ENCODE measurements at places on chromosomes 2 and 18.
A peak's percentile ranks its signal among the peaks of the same experiment; 100 is the strongest.

DNA sequence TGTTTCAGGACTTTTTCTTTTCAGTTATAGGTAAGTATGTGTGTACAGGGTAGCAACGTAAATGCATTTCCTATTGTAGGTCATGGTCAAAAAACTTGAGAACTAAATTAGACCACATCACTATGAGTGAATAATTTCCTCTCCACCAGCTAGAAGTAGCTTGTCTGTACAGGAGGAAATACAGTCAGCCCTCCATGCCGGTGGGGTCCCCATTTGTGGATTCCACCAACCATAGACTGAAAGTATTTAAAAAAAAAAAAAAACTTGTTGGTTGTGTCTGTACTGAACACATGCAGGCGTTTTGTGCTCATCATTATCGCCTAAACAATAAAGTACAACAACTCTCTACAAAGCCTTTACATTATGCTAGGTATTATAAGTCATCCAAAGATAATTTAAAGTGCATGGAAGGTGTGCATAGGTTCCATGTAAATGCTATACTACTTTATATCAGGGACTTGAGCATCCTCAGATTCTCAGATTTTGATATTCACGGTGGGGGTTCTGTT lies 94.2 kb upstream of the NDUFV2 start:
- no peak for DNase-seq

DNA sequence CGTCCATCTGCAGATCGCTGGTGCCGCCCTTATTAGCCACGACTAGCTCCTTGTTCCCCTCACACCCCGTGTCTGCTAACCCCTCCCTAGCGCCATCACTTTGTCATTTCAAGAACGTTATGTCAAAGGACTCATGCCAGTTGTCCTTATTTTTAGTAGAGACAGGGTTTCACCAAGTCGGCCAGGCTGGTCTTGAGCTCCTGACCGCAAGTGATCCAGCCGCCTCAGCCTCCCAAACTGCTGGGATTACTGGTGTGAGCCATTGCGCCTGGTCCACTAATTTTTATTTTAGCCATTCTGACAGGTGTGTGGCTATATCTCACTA lies 138.9 kb upstream of the HDAC4 start:
- no peak for DNase-seq

GRCh38 chr2:235216901-235217300 lies 265.1 kb downstream of the SH3BP4 start:
- no peak for DNase-seq

- DNase-seq: no peak
Measured at GRCh38 chr2:53701221-53701620, 66.4 kb upstream of the CHAC2 start.

DNA sequence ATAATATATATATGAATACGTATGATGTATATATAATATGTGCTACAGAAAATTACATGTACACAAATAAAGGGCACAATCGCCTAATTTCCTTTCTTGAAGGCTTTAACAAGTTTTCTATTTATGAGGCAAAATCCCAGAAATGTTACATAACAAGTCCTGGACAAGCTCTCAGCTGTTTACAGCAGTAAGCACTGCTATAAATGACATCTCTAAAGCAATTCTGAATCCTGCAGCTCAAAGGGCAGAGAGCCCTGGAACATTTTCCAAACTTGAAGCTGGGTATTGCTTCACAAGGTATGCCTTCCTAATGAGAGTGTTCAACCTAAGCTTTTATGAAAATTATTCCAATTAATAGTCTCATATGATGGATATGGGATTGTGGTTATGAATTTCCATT lies 222.3 kb upstream of the GCFC2 start:
- DNase-seq: no peak

DNA sequence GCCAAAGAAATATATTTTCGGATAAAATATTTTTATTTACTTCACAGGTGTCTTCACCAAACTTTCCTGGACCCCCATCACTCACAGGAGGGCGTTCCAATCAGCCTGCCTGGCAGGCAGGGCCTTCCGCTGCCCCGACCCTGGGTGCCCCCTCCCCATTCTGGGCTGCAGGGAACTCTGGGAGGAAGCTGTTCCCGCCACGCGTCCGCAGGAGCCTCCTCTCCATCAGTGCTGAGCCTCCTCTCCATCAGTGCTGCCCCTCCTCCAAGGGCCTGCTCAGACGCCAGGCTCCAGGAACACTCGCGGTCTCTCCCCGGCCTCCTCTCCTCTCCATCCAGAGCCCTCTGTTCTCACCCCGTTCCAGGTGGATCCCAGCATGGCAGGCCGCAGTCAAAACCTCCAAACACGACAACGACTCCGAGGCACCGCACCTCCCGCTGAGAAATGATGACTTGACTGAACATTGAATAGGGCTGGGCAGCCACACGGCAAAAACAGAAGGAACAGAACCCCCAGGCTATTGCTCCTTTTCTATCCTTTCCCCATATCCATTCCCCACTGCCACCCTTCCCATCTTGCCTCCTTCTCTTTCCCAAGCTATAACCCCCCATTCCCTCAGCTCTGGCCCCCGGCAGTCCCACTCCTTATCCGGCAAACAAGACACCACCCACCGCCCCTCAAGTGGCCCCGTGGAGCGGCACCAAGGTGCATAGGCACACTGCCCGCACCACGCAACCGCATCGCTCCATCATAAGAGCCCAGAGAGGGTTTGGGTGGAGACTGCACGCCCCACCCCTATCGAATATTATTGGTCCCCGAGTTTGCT lies 268.6 kb upstream of the RAB6C start:
- DNase-seq: no peak

GRCh38 chr2:11562011-11562410 lies 28.2 kb downstream of the GREB1 start:
- DNase-seq: no peak

DNA sequence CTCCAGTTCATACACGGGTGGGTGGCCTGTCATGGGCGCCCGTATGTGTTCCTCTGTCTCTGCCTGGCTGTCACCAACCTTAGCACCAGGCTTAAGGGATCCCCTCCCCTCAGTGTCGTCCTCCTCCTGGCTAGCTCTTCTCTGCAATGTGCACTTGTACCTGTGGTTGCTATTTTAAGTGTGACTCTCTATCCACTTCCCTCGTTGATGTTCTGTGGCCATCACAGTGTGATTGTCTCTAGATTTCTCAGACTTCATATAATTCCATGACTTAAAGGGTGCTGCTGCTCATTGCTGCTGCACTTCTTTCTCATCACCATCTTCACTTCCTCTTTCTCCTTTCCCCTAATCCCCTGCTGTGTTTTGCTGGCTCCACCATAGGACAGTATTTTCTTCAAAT lies 143.4 kb downstream of the EML6 start:
- DNase-seq: no peak

GRCh38 chr2:16243411-16243996 lies 303.2 kb downstream of the MYCN start:
- no peak for DNase-seq

DNA sequence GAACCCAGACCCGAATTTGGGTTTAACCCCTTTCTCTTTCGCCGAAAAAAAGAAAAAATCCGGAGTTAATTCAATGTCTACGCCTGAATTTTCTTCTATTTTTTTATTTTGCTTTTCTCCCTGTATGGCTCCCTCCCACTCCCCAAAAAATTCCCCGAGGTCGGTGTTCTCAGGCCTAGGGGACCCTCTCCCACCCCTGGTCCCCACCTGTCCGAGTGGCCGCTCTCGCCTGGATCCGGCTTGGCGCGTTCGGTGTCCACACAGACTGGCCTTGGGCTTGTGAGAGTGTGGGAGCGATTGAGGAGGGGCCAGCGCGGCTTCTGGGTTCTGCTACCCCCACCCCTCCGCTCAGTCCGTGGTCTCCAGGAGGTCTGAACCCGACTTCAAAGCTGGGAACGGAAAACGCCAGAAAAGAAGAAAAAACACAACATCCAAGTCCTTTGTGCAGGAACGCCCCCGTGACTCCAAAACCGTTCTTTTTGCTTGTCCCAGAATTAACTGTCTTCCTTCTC lies 5.7 kb upstream of the EN1 start:
- DNase-seq: no peak

- no peak for DNase-seq
Measured at GRCh38 chr2:216031960-216032689, 18.8 kb upstream of the MREG start.

DNA sequence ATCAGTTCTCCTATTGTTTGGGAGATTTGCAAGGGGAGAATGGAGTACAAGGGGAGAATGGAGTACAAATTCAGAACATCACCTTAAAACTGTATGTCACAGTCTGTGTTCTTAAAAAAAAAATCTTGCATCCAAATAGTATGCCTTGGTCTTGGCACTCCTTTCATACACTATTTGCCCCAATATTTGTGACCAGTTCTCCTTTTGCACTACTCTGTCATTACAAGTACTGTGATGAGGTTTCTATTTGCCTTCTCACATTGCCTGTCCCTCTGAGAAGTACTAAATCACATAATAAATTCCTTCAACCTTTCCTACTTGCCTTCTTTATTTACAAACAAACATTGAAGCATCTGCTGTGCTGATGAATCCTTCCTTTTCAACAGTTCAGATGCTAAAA lies 36.0 kb upstream of the NCK2 start:
- DNase-seq: no peak

GRCh38 chr2:41941831-41942230 lies 106.0 kb upstream of the PKDCC start:
- no peak for DNase-seq

- DNase-seq: peak; percentile 29
Measured at GRCh38 chr18:12839526-12840196, 44.4 kb downstream of the PTPN2 start.

DNA sequence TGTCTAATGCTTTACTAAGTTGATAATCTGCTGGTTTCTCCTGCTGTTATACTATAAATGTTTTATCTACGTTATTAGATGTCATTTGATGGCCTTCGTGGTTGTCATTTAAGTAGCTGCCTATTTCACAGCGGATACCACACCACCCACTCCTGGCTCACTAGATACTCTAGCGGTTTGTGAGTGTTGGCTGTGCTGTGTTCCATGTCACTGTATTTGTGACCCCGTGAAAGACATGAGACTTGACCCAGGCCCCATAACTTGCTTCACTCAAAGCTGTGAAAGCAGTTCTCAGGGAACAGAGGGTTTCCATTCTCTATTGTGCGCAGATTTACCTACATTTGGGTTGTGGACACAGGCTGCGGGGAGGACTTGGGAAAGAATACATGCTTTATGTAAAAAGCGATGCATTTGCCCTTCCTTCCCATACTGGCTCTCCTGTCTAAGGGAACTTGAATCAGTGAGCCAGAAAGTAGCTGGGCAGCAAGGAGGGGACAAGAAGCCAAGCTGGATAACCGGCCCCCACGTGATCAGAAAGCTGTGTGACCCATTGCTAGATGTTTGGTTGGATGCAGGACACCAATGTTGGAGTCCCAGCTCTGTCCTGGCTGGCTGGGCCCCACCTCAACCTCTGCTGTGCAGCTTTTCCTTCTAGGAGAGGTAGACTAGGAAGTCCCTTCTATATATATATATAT lies 52.2 kb downstream of the PLB1 start:
- DNase-seq: peak; percentile 9

DNA sequence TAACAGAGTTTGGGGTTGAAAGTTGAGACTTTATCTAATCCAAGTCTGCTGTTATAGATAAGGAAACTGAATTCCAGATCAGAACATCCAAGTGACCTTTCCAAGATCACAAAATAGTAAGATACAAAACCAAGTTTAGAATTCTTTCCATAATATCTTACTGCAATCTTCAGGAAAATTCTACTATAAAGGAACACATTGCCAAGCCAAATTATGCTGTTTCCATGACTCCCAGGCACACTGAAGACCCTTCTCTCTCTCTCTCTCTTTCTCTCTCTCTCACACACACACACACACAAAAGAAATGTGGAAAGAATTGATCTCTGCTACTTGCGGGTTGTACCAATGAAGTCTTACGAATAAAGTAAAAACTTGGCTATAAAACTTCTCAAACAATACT lies 398.4 kb downstream of the METTL4 start:
- no peak for DNase-seq

DNA sequence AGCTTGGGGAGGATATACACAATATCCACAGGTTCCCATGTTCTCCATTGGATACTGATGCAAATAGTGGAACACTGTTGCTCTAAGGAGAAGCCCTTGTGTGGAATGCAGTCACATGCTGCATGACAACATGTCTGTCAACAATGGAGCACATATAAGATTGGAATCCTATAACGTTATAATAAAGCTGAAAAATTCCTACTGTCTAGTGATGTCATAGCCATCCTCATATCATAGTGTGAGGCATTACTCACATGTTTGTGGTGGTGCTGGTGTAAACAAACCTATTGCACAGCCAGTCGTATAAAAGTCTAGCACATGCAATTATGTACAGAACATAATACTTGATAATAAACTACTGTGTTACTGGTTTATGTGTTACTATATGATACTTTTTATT lies 394.7 kb downstream of the FBXO15 start:
- DNase-seq: no peak

DNA sequence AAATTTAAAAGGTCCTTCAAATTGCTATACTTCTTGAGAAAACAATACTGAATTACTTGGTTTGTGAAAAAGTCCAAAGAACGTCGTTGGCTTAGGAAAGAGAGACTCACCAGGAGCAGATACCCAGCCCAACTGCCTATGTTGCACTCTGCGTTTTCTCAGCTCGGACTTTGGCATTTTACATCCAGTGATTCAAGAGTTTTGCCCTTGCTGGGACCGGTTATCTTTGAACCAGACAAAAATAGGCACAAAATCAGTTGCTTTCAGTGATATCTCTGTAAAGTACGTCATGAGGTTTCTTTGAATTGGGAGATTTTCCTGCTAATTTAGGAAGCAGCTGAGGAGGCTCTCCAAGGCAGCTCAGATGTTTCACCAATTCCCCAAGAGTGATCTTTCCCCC lies 29.3 kb downstream of the FHOD3 start:
- DNase-seq: no peak

- no peak for DNase-seq
Measured at GRCh38 chr2:184472481-184472880, 125.8 kb upstream of the ZNF804A start.

DNA sequence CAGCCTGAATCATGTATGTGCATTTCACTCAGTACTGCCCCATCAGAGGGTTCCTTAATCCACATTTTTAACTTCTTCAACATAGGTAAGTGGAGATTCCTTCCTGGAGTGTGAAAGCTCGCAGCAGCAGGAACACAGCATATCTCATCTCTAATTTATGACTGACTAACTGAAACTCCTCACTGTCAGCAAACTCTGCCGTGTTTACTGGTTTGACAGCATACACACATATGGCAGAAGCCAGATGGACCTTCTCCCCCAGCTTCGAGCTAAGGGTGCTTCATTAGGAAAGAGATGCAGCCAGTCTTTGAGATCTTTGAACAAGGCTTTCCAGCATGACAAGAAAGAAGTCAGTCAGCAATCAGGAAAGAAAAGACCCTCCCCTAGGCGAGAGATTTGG lies 200.3 kb upstream of the ACVR2A start:
- DNase-seq: no peak

- DNase-seq: no peak
Measured at GRCh38 chr2:124810132-124810531, 785.0 kb downstream of the CNTNAP5 start.

GRCh38 chr18:59006461-59007067 lies 133.1 kb upstream of the SEC11C start:
- DNase-seq: no peak
